MV-4-11 (cell line): ENCODE measurements at places on chromosomes 7 and 10.
A peak's percentile ranks its signal among the peaks of the same experiment; 100 is the strongest.

DNA sequence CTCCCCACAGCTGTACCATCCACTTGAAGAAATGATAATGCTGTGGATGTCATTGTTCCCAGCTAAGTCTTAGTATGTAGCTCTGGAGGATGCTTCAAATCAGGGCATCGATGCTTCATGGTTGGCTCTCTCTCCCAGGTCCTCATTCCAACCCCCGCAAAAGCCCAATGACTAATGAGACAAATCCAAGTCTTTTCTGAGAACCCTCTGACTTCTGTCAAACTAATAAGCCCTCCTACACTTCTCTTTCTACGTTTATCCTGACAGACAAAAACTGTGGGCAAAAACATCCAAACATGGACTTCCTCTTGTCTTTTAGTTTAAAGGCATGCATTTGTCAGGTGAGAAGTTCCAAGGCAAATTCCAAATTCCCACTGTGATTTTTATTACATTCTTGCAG is 260.4 kb upstream of the TAC1 start:
- DNase-seq, result no peak

DNA sequence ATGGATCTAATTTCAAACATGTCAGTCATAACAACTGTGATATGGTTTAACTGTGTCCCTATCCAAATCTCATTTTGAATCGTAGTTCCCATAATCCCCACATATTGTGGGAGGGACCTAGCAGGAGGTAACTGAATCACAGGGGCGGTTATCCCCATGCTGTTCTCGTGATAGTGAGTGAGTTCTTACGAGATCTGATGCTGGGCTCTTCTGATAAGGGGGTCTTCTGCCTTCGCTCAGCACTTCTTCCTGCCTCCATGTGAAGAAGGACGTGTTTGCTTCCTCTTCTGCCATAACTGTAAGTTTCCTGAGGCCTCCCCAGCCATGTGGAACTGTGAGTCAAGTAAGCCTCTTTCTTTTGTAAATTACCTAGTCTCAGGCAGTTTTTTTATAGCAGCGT is 138.0 kb upstream of the PCGF5 start:
- DNase-seq, result no peak

DNA sequence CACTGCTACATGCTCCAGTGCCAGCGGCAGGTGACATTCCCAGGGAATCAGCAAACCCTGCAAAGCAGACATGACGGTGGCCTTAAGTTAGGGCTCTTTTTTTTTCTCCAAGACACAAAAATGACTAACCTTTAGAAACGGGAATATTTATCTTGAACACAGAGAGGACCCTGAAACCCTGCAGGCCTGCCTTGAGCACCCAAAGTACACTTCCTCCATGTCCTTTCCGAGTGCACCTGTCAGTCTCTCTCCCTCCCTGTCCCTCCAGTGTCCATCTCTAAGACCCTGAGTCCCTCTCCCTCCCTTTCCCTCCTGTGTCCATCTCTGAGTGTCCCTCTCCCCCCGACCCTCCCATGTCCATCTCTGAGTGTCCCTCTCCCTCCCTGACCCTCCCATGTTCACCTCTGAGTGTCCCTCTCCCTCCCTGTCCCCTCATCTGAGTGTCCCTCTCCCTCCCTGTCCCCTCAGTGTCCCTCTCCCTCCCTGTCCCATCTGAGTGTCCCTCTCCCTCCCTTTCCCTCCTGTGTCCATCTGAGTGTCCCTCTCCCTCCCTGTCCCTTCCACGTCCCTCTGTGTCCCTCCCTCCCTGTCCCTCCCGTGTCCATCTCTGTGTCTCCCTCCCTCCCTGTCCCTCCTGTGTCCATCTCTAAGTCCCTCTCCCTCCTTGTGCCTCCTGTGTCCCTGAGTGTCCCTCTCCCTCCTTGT is 51.2 kb upstream of the CAMK2B start:
- DNase-seq, result no peak

GRCh38 chr7:44727158-44727936 is 21.3 kb upstream of the ZMIZ2 start:
- DNase-seq, result peak; percentile 47

DNA sequence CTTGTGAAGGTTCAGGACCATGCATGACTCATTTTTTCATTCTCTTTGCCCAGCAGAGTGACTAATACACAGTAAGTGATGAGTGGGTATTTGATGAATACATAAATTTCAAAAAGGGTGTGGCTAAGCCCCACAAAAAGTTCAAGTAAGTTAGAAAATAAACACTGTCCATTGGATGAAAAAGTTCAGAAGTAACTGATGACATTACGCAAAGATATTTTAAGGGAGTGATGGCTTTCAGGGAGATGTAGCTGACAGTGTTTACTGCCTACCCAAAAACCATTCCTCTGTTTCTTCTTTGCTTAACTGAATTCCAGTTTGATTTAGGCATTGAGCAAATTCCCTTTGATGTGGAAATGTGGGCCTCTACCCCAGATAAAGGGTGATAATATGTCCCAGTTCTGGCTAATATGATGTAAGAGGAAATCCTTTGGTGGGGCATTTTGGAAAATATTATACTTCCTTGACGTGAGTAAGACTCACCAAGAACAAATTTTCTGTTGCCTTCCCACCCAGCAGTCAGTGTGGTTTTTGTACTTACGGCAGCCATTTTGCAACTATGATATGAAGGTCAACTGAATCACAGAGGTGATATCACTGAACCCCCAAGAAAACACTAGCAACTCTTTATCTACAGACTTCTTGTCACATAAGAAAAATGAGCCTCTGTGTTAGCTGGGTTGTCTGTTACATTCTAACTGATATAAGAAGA is 29.0 kb upstream of the EBLN1 start:
- DNase-seq, result peak; percentile 23

GRCh38 chr7:141563956-141564623 is 12.9 kb downstream of the AGK start:
- DNase-seq, result peak; percentile 47

- no peak for DNase-seq
These were observed 365.1 kb downstream of the BBS9 start for GRCh38 chr7:33494474-33494873.

GRCh38 chr10:28857164-28857563 is 179.8 kb downstream of the BAMBI start:
- no peak for DNase-seq

GRCh38 chr10:80462981-80463741 is 9.1 kb downstream of the TSPAN14 start:
- peak; percentile 66 for DNase-seq

- DNase-seq, result no peak
These were observed 105.5 kb downstream of the SLC25A13 start for GRCh38 chr7:96216373-96216772.

- DNase-seq, result no peak
These were observed 66.5 kb downstream of the EPDR1 start for GRCh38 chr7:37986908-37987330.

GRCh38 chr7:1959305-1959704 is 273.4 kb downstream of the MAD1L1 start:
- no peak for DNase-seq

DNA sequence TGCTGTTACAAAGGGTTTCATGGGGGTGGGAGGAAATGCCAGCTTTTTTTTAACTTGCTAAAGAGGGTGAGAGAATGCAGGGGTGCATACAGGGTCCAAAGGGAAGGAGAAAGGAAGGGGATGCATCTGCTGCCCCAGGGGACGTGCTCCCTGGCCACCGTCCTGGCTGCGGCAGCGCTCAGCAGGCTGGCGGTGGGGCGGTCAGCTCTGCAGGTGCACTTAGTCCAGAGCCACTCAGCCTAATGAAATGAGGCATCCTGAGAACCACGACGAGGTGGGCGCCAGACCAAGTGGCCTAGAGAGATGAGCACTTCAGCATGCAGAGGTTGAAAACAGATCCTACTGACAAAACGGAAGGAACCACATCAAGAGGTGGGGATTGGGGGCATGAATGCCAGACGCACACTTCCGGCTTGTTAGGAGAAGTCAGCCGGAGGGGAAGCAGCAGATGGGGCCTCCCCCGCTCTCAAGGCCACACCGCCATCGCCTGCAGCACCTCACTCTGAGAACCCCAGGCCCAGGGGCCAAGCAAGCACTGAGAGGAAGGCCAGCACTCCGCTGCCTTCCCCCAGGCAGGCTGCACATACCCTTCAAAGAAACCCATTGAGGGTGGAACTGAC is 94.5 kb downstream of the MAD1L1 start:
- no peak for DNase-seq

- no peak for DNase-seq
These were observed 45.5 kb upstream of the ADARB2 start for GRCh38 chr10:1782841-1783240.

DNA sequence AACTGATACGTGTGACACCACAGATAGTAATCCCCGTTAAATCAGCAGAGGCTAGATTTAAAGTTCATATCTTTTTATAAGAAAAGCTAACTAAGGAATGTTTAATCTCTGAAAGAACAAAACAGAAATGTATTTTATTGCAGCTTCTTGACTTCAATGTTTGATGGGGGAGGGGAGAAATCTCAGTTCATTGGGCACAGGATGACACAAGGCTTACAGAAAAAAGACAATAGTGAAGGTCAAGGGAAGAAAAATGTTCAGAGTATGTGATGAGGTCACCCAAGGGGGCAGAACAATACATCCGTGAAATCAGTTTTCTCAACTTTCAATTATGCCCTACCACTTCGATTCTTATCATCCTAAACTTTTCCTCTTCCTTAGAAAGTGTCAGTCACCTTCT is 102.9 kb downstream of the ELAPOR2 start:
- no peak for DNase-seq

DNA sequence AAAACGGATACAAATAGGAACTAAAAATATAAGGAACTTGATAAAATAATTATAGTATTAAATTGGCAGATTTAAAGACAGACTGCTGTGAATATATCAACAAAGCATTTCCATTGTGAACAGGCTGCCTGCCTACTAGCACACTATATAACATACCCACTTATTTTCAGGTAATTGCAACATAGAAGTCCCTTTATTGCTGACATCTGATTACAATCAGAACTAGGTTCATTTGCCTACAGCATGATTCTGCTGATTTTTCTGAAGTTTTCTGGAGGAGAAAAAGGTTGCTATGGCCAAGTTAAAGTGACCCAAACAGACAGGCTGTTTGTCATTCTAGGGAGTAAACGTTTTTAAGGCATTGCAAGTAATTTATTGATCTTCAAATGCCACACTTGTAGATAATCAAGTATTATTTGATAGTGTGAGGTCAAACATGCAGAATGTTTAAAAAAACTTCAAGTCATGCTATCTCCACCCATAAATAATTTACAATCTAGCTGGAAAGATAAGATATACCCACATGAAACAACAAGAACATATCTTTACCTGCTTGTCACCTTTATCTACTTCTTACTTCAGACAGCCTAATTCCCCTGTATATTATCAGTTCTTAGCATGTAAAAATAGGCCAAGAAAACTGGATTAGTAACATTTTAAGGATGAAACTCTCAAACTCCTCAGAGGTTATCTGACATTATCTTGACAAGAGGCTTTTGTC is 40.5 kb downstream of the MTPN start:
- no peak for DNase-seq

DNA sequence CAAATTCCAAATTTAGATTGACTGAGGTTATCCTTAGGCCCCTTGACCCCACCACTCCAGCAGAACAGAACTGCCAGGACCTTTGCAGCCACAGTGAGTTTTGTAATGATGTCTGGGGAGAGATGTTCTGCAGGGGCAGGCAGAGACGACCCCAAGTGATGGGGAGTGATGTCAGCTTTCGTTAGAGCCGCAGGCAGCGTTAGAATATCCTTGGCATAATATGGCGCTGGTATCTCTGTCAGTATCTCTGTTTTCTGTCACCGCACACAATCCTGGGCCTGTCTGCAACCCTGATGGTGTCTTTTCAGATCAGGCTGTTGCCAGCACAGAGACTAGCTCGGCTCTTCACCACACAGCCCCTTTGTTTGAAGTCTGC is 1083.6 kb downstream of the KCNMA1 start:
- DNase-seq, result no peak
